ENCODE measurements at places on chromosomes 2 and 18.

DNA sequence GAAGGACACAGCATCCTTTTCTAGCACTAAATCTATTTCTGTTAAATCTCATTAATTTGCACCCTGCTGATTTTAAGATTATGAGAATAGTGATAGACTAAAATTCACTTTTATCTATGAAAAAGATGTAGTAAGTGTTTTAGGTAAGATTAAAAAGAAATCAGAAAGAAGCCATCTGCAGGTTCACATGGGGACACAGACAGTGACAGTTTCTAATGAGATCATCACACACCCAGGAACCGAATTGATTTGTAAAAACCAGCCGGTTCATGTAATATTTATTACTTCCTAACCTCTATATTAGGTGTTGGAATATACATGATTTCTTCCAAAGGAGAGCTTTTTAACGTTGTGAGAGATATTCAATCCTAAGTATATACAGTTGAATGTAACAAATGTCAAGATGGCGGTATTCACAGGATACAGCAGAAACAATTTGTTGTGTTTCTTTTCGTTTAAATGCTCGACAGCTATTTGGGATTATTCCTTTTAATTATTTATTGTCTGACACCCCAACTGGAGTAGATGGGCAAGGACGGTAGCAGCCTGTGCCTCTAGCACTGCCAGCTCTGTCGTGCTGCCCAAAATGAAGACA lies 223.4 kb downstream of the CCDC102B start:
- no peak for DNase-seq

GRCh38 chr18:32401621-32402020 lies 69.1 kb downstream of the GAREM1 start:
- DNase-seq, result no peak

DNA sequence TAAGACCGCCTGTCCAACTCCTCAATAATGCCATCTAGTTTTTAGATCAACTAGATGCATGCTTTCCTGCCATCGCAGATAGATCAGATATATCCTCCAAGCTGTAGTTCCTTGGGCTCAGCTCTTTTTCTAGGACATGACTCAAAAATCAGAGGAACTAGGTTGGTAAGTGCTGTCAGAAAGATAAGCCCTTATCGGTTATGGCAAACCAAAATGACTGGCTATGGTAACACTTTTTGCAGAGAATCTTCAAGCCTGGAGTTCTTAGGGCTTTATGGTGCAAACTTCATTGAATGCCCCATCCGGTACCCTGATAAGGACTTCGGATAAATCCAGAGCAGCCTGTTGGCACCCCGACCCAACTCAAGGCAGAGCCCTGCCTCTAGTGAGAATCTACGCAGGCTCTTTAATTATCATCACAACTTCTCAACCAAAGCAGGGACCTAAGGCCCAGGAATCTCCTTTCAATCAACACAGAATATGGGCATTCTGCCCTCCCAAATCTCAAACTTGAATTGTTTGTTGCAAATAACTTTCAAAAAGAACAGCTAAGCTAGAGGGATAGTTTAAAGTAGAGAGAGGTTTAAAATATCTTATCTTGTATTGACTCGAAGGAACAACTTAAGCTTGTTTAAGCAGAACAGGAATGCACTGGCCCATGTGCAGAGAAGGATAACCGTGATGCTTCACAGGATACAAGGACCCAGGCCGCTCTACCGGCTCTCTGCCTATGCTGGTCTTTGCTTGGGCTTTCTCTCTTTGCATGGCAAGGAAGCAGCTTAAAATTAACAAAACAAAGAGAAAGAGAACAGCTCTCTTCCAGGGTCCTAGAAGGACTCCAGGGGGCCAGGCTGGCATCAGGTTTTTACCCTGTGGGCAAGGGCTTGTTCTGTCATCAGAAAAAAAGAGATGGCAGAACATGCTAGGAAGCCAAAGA lies 3.4 kb upstream of the CYP1B1 start:
- peak; percentile 59 for DNase-seq

DNA sequence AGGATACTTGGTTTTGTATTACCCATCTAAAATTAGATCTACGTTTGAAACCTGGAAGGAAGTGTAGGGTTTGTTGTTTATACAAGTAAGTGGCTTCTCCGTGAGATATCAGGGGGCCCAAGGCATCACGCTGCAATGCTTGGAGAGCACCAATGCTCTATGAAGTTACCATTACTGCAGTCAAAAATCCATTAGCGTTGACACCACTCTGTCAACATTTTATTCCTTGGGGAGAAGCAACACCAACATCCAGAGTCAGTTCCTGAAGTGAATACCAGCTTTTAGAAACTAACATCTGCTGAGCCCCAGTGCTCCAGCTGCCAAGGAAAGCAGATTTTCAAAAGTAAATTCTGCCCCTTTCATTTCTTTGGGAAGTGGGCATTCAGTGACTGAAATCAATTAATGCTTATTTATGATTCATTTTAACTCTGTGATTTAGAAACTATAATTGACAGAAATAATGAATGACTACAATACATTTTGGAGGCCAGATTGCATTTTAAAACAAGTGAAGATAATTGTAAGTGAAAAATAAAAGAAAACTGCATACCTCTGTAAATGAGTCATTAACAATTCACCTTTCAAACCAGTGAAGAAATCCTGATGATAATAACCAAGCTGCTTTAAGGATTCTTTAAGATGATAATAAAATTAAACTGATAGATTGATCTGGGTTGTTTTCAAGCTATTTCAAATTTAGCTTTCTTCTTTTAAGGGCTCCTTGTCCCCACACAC lies 30.5 kb downstream of the LRP1B start:
- DNase-seq, result no peak

- DNase-seq, result no peak
Measured at GRCh38 chr2:75256485-75256884, 57.2 kb upstream of the TACR1 start.

- no peak for DNase-seq
Measured at GRCh38 chr2:236767941-236768340, 198.3 kb downstream of the ACKR3 start.

GRCh38 chr2:6992794-6993228 lies 75.6 kb downstream of the RNF144A start:
- no peak for DNase-seq
